NCI-H1417 treated with DMSO at 0.1 percent for 48 hours (cell line): ENCODE measurements at places on chromosomes 16 and 17.

DNA sequence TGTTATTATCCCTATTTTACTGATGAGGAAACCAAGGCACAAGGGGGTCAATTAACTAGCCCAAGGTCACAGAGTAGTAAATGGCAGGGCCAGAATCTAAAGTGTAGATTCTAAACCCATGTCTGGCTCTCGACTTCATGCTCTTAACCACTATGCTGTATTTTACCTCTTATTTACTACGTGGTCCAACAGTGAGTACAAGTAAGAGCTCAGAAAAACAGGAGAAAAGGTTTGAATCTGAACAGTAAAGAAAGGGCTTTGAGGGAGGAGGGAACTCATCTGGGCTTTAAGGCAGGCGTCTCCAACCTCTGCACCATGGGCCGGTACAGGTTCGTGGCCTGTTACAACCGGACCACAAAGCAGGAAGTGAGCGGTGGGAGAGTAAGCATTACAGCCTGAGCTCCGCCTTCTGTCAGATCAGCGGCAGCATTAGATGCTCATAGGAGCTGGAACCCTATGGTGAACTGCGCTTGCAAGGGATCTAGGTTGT is 62.9 kb downstream of the SMURF2 start:
- DNase-seq = no peak

GRCh38 chr16:75099738-75100602 is 16.6 kb downstream of the LDHD start:
- DNase-seq = no peak

- DNase-seq = no peak
These were observed 65.5 kb downstream of the HS3ST2 start for GRCh38 chr16:22879466-22879865.

GRCh38 chr17:28570716-28571360 is 486 bp downstream of the PIGS start:
- DNase-seq = no peak

- no peak for DNase-seq
These were observed 13.6 kb downstream of the KATNB1 start for GRCh38 chr16:57749101-57749692.

DNA sequence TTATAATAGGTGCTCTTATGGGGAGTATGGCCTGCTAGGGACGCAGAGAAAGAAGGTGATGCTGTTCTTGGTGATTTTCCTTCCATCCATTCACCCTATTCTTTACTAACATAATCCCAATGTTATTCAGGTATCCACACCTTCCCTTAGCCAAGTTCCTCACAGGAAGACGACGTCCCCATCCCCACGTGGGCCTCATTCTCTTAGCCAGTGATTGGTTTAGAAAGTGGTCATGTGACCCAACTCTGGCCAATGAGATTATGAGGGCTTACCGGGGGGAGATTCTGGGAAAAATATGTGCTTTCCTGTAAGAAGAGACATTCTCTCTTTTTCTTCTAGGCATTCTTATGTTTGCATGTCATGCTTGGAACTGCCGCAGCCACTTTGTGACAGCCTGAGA is 474.7 kb downstream of the HAPSTR1 start:
- DNase-seq = no peak

DNA sequence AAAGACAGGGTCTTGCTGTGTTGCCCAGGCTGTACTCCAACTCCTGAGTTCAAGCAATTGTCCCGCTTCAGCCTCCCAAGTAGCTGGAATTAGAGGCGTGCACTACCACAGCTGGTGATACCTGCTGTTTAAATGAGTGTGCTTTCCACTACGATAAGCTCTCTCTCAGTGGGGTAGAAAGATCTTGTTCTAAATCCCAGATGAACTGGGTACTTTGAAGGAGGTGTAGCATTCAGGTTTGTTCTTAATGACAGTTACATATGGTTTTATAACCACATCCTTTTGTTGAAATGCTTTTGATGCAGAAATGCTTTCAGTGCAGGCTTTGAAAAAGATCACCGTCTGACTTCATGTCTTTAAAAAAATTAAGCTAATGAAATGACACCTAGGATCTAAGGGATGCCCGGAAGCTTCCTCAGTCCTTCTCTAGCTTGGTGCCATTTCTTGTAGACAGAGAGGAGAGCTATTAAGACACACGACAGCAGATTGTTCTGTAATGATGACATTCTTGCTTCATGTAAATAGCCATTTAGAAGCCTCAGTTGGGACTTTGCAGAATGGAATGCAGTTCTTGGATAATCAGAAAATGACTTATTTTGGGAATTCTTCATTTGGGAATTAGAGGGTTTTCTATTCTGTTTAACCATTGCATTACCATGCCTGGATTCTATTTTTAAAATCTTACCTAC is 19.5 kb downstream of the PMM2 start:
- DNase-seq = no peak

DNA sequence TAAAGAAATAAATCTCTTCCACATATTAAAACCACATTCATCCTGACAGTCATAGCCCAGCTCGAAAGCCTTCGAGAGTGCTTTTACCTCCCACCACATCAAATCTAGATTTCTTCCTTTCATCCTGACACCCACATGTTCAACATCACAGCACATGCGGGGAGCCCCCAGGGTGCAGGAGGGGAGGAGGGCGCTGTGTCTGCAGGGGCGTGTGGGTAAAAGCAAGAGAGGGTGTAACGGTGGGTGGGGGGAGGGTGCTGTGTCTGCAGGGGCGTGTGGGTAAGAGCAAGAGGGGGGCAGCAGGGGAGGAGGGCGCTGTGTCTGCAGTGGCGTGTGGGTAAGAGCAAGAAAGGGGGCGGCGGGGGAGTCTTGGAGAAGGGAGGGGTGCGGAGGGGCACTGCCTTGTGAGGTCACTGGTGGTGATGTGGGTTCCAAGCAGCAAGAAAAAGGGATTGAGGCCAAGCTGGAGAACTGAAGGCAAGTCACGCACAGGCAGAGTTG is 34.7 kb downstream of the ADCY9 start:
- no peak for DNase-seq

DNA sequence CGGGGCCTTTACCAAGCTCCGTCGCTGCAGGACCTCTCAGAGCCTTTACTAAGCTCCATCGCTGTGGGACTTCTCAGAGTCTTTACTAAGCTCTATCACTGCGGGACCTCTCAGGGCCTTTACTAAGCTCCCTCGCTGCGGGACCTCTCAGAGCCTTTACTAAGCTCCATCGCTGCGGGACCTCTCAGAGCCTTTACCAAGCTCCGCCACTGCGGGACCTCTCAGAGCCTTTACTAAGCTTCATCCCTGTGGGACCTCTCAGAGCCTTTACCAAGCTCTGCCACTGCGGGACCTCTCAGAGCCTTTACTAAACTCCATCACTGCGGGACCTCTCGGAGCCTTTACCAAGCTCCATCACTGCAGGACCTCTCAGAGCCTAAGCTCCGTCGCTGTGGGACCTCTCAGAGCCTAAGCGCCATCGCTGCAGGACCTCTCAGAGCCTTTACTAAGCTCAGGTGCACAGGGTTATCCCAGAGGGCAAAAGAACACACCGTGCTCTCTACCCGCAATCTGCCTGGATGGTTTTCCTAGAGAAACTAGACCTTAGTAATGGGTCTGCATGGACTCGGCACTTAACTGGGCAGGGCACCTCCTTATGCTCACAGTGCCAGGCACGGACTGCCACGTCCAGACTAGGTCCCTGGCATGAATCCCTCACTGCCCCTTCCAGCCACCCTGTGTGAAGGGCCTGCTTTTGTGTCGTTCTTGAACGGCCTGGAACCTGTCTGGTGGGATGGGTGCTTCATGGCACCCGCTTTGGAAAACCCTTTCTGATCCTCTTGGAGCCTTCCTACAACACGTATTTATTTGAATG is 69.2 kb upstream of the DOC2B start:
- DNase-seq = no peak

GRCh38 chr17:49647256-49647585 is 30.7 kb downstream of the SPOP start:
- no peak for DNase-seq

GRCh38 chr16:84782846-84783245 is 36.9 kb upstream of the CRISPLD2 start:
- DNase-seq = no peak

GRCh38 chr16:4496305-4496704 is 20.1 kb downstream of the HMOX2 start:
- DNase-seq = no peak

DNA sequence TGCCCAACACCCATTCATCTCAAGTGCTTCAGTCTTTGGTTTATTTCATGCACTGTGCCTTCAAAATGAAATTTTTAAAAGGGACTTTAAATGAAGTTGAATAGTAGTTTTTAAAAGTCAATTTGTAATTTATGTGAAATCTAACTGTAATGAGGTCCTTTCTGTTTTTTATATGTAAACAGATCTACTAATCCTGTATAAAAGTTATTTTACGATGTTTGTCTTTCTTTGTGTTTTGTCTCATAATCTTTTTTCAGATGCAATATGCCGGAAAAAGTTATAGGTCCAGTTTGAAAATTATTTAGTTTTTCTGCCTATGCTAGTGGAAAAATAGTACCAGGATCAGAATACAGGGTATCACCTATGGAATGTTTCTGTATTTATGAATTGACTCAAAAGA is 8.7 kb upstream of the GOSR1 start:
- no peak for DNase-seq

GRCh38 chr16:471353-472198 is 46.1 kb downstream of the RAB11FIP3 start:
- DNase-seq = no peak

GRCh38 chr17:2138761-2139160 is 83.9 kb downstream of the HIC1 start:
- no peak for DNase-seq

DNA sequence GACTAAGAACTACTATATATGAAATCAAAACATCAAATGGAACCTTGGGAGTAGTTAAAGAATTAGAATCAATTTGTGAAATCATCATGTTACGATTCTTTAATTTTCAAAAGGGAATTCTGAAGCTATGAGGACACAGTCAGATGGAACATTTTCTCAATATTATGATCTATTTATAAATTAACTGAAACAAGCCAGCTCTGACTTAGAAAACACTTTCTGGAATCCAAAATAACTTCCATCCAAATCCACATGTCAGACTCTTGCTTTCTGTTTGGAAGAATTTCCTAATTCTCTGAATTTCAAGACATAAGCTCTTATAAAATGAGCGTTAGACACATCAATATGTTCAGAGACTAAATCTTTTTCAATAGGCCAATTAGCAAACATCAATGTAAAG is 737.7 kb upstream of the SOX9 start:
- DNase-seq = no peak

- no peak for DNase-seq
These were observed 169.0 kb upstream of the ZFHX3 start for GRCh38 chr16:73216932-73217331.

GRCh38 chr17:68892658-68893057 is 62.5 kb downstream of the ABCA8 start:
- DNase-seq = no peak

GRCh38 chr16:78448658-78449271 is 349.3 kb downstream of the WWOX start:
- no peak for DNase-seq

DNA sequence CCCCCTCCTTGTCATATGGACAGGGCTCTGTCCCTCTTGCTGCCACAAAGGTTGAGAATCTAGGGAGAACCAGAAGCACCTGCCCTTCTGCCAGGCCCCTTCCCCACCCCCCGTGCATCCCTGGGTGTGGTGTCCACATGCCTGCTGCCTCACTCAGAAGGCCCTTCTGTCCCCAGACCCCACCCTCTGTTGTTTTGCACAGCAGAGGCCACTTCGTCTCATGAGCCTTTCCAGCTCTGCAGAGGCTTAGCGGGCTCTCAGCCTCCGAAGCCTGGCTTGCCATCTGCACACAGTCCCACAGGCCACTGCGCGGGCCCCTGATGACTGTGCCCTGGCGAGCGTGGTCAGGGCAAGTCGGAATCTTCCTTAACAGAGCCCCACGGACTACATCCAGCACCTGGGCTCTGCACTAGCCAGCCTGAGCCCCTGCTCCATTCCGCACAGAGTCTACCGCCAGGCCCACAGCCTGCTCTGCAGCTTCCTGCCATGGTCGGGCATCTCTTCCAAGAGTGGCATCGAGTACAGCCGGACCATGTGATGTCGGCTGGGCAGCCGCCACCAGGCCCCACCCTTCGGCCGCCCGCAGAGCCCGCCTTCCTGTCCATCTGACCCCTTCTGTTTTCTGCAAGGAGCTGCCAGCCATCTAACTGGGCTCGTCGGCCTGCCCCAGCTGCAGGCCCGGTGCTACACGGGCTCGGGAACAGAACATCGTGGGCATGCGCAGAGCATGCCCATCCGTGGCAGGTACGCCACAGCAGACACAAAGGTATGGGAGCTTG is 10.8 kb downstream of the C16orf90 start:
- DNase-seq = no peak

- no peak for DNase-seq
These were observed 16.0 kb downstream of the DNAH17 start for GRCh38 chr17:78561166-78561565.
